ENCODE measurements at places on chromosomes 2 and 18.

DNA sequence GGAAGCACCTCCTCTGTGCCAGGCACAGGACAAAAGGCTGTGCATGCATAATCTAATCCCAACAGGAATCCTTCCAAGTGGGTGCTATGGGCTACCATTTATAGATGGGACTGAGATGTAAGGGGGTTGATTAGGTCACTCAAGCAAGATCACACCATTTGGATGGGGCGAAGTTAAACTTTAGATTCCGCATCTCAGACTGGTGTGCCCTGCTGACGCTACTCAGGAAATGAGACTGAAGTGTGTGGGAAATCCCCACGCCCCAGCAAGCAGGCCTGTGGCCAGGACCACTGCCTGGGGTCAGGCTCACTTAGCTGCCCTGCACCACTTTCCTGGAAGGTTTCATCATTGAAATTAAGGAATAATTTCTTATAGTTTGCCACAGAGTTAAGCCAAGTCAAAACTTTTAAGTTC lies 70.5 kb upstream of the PPP1CB start:
- no peak for DNase-seq

DNA sequence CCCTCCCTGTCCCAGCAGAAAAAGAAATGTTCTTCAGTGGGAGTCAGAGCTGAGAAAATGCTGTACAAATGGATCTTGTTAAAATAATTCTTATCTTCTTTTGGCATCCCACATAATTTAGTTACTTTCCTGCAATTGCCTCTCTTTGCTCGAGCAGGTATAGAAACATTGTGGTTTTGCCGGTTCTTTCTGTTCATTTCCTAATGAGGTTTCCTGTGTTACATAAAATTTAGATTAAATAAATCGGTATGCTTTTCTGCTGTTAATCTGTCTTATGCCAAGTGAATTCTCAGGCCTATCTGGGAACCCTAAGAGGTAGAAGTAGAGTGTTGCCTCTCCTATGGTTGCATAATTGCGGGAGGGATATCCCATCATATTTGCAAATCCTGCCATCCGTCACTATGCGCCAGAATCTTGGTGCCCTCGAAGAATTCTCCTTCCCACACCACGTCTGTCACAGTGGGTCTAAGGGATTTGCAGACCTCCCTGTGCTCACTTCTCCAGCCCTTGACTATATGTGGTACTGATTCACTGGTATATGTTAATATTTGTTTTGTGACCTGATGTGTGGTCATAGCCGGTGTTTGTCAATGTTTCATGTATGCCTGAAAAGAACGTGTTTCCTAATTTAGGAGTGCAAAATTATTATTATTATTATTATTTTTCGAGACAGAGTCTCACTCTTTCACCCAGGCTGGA lies 12.2 kb upstream of the HDAC4 start:
- no peak for DNase-seq

GRCh38 chr2:239814861-239815601 lies 210.1 kb downstream of the NDUFA10 start:
- no peak for DNase-seq

DNA sequence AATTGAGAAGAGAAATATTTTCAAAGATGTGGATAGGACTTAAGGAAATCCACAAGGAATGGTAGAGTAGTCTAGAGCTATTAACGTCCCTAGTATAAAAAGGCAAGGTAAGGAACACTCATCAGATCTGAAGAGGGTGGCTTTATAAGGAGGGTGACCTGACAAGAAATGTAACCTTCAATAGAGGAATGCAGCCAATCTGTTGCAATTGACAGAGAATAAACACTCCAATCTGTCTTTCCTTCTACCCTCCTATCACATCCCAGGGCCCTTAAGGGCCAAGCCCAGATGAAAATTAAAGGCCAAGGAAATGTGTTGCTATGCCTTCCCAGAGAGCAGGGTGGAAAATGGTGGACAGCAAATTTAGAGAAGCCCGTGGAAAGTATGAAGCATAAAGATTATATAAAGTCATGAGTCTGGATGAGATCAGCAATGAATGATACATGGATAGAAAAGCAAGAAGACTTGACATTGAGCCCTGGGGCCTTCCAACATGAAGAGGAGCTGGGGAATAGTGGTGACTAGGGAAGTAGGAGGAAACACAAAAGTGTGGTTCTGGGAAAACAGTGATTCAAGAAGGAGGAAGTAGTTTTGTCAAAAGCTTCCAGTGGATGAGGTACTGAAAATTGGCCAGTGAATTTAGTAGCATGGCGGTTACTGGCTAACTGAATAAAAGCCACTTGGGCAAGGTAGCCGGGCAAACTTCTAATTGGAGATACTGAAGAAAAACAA lies 270.6 kb upstream of the TANK start:
- DNase-seq = no peak

DNA sequence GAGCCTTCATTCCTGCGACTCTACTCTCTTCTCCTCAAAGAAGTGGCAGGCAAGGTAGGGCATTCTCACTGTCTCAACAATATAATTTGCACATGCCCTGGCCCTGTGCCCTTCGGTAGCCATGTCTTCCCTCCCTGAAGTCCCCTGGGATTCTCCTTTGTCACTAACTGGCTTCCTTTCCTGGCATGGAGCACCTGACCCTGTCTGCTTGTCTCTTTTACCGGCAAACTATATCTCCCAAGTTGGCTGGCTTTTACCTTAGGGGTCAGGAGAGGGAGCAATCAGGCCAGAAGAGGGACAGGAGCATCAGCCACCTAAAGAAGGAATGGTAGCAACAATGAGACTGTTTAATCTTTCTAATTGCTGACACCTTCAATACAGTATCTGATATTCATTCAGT lies 51.9 kb upstream of the RMDN2 start:
- DNase-seq = no peak

All from NCI-H1105 (cell line).